ENCODE measurements at places on chromosomes 6 and 20.

- no peak for DNase-seq
Observed at GRCh38 chr6:99614430-99615186, 8.0 kb downstream of the PRDM13 start.

- no peak for DNase-seq
Observed at GRCh38 chr6:140855520-140855919, 1277.2 kb upstream of the GJE1 start.

- no peak for DNase-seq
Observed at GRCh38 chr20:63696628-63697356, at the start of gene TNFRSF6B. TSS of gene TNFRSF6B (plus strand) at chr20:63696652. CDS start at chr20:63696768, 116 bp downstream.

DNA sequence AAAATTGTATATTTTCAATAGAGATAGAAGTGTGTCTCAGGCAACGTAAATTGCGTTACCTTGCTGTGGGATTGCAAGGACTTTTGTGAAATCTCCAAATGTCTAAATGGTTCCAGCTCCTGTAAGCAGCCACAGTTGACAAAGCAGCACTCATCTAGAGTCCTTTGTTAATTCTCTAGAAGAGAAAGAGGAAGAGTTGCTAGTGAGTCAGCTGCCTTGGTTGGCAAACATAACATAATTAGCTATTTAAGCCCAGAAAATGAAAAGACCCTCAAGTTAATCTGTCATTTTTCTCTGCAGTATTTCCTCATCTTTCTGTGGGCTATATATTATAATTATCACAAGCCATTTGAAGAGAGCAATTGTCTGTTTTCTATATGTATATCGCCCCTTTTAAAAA, 66.4 kb upstream of the FABP7 start:
- no peak for DNase-seq

DNA sequence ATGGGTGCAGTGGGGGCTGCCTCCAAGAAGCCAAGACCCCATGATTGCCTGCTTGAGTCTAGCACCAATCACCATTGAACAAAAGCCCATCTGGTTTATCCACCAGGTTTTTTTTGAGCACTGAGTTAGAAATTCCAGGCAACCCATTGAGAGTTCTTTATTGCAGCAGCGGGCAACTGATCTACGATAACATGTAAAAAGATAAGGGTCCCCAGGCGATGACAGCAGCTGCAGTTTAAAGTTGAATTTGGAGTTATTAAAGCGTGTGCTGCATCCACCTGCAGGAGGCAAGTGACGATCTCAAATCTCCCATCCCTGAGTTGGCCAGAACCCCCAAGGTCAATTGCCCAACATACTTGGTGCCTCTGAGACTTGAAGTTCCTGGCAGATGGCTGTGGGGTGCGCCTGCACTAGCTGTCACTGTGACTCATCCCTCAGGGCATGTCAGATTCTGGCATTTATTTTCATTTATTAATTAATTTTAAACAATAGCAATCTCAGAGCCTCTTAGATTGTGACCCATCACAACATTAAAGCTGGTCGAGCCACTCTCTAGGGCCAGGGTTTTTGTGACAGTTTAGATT, 290.4 kb upstream of the SULF2 start:
- no peak for DNase-seq

GRCh38 chr20:8132484-8133309, 631 bp downstream of the PLCB1 start:
- DNase-seq = no peak

- no peak for DNase-seq
Observed at GRCh38 chr6:40307712-40308111, 279.5 kb downstream of the LRFN2 start.

GRCh38 chr6:139943391-139943790, 568.9 kb upstream of the CITED2 start:
- DNase-seq = no peak

- no peak for DNase-seq
Observed at GRCh38 chr6:133241901-133242636, 912 bp downstream of the EYA4 start.

DNA sequence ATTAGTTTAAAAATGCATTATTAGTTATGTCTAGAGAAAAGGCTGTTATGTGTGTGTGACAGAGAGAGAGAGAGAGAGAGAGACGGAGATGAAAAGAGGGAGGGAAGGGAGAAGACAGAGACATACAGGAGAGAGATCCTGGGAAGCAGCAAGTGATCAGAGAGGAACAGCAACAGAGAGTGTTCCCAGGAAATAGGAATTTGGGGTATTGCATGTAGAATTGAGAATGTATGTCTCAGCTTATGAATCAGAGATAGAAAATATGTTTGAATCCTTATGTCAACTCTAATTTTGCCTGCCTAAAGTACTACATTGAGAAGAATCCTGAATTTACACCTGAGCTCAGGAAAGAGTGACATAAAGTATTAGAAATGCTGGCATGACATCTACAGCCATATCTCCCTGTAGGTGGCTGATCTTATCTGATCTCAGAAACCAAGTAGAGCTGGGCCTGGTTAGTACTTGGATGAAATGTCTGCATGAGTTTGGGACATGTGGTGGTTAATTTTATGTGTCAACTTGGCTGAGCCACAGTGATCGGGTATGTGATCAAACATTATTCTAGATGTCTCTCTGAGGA, 130.6 kb downstream of the TENT5A start:
- DNase-seq = no peak

DNA sequence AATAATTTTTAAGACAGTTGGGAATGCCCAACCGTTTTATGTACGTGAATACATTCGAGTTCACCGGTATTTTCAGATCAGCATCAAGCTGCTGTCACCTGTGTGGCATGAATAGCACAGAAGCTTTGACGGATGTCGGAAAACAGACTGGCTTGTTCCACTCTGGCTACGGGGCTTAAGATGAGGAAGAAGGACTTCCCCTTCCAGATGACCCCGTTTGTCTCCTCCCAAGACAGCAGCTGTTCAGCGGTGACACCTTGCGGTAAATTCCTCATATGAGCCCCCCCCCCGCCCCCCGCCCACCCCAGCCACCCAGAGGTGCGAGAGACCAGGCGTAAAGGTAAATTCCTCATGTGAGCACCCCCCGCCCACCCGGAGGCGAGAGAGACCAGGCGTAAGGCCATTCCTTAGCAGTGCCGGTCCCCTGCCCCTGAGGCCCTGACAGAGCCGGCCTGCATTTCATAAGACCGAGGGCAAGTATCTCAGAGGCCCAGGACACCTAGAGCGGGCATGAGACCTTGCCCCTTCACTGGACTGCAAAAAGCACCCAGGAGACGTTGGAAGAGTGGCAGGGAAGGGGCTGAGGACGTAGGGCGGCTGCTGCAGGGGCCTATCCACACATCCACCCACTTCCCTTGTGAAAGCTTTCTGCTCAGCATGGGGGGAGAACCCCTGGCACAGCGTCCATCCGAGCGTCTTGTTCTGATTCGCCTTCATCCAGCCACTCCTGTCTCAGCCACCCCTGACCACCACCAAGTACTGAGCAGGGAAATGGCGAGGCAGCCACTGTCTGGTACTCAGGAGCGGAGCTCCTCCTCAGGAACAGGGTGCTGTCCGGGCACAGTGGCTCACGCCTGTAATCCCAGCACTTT, 7.3 kb upstream of the PCMTD2 start:
- no peak for DNase-seq

DNA sequence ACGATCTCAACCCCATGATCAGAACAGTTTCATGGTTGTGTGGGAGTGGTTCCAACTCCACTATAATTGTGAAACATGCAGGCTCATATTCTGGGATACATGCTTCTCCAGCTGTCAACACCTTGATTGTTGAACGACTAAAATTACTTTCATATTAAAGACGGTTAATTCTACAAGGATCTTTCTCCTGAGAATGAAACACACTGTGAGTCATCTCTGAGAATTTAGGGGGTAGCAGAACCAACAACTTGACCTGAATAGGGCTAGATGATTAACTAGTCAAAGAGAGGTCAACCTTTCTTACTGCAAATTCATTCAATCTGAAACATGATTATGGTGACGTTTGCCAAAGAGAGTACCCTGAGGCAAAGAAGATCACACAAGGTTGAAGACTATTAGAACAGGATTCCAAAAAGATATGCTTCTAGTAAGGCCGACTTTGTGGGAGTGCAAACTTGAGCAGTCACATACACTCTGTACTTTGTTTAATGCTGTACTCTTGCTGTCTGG, 175.2 kb upstream of the CITED2 start:
- DNase-seq = no peak

- no peak for DNase-seq
Observed at GRCh38 chr20:10741060-10741459, 67.3 kb upstream of the JAG1 start.

DNA sequence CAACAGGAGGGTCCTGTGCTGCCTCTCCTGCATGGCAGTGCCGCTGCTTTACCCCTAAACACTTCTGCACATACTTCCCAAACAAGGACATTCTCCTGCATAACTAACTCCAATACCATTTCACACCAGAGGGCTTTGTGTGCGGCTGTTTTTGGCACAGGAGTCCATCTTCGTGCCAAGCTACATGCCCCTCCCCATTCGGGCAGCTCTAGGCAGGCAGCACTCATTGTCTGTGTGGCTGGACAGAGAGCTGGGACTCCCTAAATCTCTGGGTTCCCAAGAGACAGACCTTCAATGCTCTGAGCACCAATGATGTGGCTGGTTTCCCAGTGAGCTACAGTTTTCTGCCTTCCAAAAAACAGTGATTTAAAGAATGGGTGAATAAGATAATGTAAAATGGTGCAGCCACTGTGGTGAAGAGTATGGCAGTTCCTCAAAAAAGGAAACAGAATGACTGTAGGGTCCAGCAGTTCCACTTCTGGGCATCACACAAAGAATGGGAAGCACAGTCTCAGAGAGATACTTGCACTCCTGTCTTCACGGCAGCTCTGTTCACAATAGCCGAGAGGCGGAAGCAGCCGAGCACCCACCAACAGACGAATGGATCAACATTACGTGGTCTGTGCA, 80.3 kb upstream of the DUSP22 start:
- no peak for DNase-seq

GRCh38 chr6:149419696-149420404, 19.8 kb downstream of the SUMO4 start:
- DNase-seq = no peak

GRCh38 chr6:98949589-98949988, 1.8 kb upstream of the FBXL4 start:
- no peak for DNase-seq

- no peak for DNase-seq
Observed at GRCh38 chr20:45861221-45862075, 4.0 kb downstream of the ZSWIM3 start.

DNA sequence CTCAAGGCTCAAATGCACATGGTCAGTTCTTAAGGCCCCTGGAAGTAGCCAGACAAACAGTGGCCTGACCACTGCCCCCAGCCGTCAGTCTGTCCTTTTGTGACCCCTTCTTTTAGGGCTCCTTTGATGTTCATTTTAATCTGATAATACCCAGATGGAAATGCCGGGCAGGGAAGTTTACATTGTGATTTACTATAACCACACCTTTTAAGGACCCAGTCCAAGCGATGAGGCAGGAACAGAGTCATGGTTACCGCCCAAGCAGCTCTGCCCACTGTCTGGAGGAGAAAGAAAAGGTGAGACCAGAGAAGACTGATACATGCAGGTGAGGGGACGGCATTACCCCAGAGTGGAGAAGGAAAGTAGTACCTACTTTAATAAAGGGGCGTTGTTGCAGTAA, 110.6 kb downstream of the PLEKHG1 start:
- DNase-seq = no peak

GRCh38 chr6:4637691-4638433, 138.3 kb upstream of the CDYL start:
- no peak for DNase-seq
